ENCODE measurements at places on chromosomes 3 and 15.

DNA sequence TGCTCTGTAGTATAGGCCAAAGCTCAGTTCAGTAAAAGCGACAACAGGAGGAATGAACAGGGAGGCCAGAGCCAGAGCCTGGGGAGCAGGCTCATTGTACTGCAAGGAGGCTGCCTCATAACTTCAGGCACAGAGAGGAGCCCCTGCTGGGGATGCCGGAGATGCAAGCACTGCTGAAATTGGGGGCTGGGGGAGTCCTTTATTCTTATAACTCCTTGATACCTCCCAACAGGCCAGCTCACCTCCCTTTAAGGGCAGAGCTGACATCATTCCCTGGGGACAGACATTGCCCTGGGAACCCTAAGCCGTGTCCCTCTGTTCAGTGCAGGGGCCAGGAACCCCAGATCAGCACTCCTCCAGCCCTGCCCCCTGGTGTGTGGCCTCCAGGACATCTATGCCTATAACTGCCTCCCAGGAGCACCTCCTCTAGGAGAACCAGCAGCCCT is 83.8 kb upstream of the MRPS22 start:
- DNase-seq: peak; percentile 39

GRCh38 chr3:28777806-28778475 is 429.3 kb upstream of the AZI2 start:
- DNase-seq: no peak

GRCh38 chr15:60076045-60076444 is 71.9 kb downstream of the FOXB1 start:
- no peak for DNase-seq

- DNase-seq: no peak
Observed at GRCh38 chr15:25378501-25378901, 60.3 kb downstream of the UBE3A start.

DNA sequence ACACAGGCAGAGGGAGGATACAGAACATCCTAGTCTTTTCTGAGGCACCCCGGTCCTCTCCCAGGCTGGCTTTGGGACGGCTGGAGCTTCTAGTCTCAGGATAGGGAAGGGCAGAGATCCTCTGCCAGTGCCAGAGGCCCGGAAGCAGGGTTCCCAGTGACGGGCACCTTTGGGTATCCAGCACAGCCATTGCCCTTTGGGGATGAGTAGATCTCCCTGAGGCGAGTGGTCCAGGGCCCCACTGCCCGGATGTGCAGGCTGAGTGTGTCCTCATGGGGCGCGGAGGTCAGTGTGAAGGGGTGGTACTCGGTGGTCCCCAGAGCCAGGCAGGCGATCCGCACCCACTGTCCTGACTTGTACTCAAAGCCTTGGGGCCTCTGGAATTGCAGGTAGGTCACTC is 18.3 kb downstream of the DUOX2 start:
- DNase-seq: no peak

- no peak for DNase-seq
Observed at GRCh38 chr3:97910931-97911351, 61.3 kb downstream of the RIOX2 start.

DNA sequence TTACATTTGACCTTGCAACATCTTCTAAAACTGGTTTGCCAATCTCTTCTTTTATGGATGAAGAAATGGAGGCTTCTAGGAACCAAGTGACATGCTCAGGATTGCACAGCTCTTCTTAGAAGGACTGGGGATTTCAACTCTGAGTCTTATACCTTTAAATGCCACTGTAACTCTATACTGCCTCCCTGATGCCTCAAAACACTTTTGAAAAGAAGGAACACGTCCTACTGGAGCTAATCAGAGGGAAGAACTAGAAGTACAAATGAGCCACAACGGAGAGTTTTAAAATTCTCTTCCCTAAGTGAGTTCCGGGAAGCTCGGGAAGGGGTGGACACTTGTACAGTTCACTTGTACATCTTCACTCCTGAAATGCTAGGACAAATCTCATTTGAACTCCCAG is 949 bp upstream of the MITF start:
- no peak for DNase-seq

DNA sequence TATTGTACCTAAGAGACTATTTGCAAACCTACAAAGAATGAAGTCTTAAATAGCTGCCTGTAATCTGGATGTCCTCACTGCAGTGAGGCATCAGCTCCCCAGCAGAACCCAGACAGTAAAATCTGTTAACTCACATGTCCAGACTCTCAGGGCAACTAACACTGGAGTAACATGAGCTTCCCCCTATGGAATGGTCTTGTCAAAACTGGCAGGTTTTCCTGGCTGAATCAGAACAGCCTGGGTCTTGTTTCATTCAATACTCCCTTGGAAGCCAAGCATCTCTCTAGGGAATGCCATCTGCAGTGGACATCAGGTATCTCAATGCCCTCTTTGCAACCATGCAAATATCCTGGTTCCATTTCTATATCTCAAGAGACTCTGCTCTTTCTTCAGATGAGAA is 24.4 kb downstream of the PTPN9 start:
- no peak for DNase-seq

- DNase-seq: no peak
Observed at GRCh38 chr3:49699281-49699979, 10.1 kb downstream of the RNF123 start.

GRCh38 chr3:194482196-194482593 is 4.6 kb downstream of the ATP13A3 start:
- DNase-seq: no peak

DNA sequence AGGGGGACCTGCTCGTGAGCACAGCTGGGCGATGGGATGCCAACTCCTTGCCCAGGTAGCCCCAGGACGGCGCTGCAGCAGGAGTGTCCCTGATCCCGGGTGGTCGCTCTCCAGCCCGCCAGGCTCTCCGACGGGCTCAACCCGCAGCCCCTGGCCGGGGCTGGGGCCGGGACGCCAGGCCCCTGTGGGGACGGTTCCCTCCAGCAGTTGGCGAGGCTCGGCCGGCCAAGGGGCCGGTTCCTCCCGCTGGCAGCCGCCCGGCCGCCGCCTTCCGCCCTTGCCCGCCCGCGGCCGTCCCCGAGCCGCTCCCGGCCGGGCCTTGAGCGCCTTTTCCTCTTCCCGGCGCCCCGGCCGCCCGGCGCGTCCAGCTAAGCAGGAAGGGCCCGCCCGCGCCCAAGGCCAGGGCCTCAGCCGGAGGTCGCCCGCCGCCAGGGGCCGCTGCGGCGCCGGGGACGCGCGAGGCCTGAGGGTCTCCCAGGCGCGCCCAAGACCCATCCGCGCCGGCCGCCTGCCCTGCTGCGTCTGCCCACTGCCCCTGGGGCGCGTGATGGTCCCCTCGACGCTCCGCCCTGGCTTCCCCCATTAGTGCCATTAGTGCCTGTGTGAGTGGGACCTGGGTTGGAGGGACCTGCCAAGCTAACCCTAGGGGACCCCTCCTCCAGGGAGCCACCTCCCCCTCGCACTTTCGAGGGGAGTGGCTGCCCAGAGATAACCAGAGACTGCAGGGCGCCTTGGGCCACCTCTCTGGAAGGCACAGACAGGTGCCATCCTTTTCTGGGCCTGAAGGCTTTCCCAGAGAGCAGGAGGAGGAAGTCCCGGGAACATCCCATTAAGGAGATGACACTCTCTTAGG is 106.4 kb downstream of the FBLN2 start:
- no peak for DNase-seq

DNA sequence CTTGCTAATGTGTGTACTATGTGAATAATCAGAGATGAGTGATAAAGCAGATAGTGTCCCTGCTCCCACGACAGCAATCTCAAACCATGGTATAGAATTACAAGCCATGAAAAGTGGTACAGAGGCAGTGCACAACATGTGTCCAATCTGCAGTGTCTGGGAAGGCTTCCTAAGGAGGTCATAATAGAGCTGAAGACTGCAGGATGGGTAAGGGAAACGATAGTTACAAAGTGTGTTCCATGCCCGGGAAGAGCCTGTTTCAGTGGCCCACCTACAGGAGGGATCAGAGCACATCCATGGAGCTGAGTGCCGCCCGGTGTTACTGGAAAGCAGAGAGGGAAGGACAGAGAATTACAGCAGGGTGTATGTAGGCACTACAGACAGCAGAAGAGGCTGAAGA is 48.9 kb downstream of the PAK2 start:
- DNase-seq: no peak

DNA sequence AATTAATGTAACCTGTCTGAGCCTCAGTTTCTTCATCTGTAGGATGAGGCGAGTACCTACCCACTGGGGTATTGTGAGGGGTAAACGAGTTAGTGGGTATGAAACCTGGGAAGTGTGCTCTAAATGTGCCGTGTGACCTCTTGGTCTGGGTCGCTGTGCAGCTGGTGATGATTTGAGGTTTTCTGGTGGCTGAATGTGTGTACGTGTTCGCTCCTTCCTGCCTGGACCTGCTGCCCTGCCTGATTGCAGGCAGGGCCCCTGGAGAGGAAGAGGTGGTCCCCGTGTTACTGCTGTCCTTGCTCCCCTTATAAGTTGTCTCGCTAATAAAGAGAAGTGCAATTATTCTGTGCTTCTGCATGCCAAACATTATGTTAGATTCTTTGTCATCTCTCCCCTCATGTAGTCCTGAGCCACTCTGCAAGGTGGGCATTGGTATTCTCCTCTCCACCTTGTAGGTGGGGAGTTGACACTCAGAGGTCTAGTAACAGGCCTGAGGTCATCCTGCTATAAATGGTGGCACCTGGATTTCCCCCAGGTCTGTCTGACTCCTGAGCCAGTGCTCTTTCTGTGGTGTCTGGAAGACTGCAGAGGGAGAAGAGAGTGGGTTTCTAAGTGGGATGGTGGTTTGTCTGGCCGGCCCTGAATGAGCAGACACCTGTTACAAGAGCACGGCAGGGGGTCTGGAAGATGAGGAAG is 15.7 kb downstream of the PDIA5 start:
- DNase-seq: no peak

DNA sequence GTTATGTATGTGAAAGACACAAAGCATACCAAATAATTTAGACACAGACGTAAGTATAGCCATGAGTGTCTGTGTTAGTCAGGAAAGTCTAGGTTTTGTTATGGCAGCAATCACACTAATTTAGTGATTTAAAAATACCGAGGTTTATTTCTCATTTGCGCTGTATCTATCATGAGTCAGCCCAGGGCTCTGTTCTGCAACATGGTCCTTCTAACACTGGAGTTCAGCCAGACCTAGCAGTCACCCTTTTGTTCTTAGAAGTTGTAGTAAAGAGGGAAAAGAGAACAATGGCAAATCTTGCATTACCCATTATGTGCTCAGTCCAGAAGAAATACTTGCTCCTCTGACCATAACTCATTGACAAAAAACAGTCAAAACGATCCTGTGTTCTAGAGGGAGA is 311.5 kb downstream of the NLGN1 start:
- no peak for DNase-seq

DNA sequence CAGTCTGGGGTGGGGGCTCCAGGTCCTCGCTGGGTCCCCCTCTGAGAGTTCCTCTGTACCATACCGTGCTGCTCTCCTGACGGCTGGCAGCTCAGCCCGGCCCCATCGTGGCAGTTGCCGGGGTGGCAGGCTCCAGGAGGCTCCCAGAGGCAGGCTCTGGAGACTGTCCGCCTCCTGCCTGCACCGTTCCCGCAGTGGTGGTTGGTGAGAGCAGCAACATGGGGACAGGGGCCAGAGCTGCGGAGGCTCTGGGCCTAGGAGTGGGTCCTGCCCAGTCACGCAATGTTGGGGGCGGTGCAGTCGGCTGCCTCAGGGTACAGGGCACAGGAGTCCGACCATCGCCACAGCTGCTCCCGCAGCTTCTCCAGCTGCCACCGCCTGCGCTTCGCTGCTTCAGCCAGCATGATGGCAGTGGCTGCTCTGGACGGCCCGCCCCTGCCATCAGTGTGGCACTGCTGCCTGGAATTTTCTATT is 492.7 kb downstream of the AGBL1 start:
- DNase-seq: no peak

DNA sequence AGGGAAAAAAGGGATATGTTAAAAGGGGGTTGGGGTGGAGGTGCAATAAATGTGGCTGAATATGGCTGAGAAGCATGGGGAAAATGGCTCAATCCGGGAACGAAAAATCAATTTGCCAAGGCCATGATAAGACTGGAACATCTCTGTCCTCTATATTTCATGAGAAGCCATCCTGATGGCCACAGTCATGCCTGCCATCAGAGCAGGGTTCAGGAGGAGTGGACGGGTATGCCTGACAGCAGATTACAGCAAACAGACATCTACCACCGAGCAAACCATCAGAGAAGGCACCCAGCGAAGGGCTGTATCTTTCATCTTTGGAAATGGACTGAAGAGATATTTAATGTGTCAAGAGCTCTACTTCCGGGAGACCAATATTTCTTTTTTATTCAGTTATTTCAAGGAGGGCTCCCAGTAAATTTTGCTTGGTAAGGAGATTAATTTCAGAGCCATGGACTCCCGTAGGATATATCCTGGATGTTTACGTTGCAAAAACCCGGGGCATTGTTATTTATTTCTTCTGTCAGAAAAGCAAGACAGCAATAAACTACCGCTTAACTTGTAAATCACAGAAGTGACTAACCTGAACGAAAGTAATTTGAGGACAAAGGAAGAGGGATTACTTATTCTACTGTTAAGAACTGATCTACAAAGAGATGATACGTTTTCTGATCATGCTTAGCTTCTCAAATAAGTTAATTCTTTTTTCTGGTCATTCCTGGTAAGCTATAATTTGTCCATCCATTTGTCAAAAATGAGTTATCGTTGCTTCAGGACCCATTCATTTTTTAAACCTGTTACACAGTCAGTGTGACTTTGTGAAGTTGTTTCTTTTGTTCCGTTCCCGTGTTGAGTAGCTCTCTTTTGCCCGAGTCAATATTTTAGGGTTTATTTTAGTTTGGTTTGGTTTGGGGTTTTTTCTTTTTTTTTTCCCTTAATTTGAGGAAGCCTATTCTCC is 80.6 kb upstream of the CHD2 start:
- DNase-seq: no peak

GRCh38 chr3:194540274-194540905 is 53.6 kb upstream of the ATP13A3 start:
- DNase-seq: no peak

DNA sequence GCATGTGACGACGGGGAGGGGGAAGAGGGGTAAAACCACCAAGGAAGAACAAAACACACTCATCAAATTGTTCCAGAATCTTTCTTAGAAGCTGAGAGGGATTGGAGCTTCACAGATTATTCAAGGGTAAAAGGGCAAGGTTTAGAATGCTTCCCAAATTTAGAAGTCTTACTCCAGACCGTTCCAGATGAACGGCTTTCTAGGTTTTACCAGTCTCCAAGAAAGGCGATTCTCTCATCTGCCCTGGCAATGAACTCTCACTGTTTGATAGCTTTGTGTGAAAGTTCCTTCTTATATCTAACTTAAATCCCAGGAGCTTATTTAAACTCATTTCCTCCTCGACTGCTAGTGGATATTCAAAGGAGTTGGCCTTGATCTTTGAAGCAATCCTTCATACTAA is 124.3 kb upstream of the PRICKLE2 start:
- DNase-seq: no peak

- no peak for DNase-seq
Observed at GRCh38 chr3:194103983-194104751, 31.8 kb upstream of the HES1 start.
